ENCODE measurements at places on chromosomes 4 and X.

GRCh38 chrX:46204721-46205422 lies 340.3 kb downstream of the ZNF674 start:
- DNase-seq: no peak

DNA sequence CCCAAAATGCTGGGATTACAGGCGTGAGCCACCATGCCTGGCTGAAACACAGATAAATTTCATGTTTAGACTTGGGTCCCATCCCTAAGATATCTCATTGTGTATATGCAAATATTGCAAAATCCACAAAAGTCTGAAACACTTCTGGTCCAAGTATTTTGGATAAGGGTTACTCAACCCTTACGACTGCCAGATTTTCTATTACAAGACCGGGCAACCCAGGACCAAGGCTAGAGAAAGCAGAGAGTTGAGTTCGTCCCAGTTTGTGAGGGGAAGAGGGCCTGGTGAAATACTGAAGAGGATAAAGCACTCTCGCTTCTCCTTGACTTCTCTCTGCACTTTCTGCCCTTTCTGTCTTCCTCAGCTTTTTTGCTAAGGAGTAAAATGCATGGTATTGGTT lies 34.5 kb downstream of the ZFX start:
- DNase-seq: no peak

DNA sequence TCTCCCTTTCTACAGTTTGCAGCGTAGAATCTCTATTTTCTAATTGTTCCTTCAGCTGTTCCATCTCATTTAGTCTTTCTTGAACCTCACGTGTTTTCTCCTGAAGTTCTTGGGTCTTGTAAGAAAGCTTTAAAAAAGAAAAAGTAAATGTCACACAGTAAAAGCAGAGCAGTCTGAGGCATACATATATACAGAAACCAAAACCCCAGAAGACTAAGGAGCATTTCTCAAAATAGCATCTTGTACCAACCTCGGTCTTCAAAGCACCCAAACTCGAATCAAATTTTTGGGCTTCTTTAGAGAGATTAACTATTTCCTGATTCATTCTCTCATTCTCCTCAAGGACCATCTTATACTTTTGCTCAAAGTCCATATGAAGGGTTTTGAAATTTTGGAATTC lies 39.4 kb downstream of the CENPE start:
- no peak for DNase-seq

- DNase-seq: peak; percentile 4
Measured at GRCh38 chrX:123013141-123013540, 170.9 kb upstream of the GRIA3 start.
